ENCODE measurements at places on chromosomes 16 and 17. TPM values are rescaled to one million over a fixed set of nuclear protein-coding genes. Genes with fewer than 3 reads are reported as not detected.

The CCNF gene
- 60.8 TPM for total RNA-seq

DNA sequence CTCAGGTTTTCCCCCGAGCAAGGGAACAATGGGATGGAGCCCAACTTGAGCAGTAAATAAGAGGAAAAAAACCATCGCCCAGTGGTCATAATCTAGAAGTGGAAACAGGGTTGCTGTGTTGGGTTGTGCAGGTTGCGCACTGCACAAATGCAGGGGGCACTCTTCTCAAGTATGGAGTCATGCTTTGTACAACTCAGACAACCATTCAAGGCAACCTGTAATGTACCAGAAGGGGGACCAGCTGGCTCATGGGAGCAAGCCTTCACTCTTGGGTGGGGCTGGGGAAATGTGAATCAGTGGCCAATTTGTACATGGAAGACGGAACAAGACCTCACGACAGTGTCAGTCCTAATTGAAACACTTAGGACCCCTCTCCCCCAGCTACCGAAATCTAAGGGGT, 23.9 kb upstream of the LITAF start:
- DNase-seq = no peak

The UMOD gene
- not detected for total RNA-seq

The RHBDL3 gene
- total RNA-seq = 4.0 TPM

DNA sequence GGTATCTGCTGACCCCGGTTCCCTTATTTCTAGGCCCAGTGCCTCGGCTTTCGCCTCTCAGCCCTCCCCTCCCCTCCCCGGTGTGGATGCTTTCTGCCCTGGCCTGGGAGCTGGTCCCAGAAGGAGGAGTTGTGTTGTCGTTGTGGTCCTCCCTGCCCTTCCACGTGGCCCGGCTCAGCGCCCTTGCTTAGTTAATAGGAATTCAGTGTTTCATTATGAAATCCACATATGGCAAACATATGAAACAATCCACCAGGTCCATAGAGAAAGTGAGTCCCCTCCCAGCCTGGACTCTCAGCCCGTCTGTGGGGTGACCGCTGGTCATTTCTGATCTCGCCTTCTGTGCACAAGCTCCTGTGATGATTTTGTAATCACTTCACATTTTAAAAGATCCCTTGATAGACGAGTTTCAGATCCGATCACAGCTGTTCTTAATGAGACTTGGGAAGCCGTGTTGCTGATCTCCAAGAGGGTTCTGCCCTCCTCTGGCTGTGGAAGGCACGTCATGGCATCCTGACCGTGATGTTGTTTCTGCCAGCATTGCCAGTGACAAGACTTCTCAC, 112.1 kb downstream of the BANP start:
- peak; percentile 4 for DNase-seq

The INCA1 gene
- total RNA-seq = 0.74 TPM

GRCh38 chr17:7716901-7717755, at the start of gene DNAH2:
Gene DNAH2, plus strand, starts transcription at chr17:7717744. Its CDS starts 1,991 bp downstream, at chr17:7719735.
- peak; percentile 89 for DNase-seq

DNA sequence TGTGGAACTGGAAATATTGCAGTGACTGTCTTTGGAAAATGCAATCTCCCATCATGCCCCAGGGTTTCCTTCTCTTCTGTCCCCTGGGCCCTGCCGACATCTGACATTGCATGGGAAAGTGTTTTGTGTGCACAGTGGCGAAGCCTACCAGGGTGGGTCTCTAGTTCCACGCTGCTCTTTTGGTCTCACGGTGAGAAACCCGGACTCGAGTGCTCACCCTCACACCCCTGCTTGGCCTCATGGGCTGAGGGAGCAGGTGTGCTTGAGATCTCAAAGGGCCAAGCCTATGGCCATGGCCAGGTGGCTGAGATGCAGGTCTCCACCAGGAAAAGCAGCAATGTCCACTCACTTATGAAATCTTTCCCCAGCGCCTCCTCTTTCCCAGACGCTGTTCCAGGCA, 32.0 kb downstream of the SPNS3 start:
- DNase-seq = no peak

DNA sequence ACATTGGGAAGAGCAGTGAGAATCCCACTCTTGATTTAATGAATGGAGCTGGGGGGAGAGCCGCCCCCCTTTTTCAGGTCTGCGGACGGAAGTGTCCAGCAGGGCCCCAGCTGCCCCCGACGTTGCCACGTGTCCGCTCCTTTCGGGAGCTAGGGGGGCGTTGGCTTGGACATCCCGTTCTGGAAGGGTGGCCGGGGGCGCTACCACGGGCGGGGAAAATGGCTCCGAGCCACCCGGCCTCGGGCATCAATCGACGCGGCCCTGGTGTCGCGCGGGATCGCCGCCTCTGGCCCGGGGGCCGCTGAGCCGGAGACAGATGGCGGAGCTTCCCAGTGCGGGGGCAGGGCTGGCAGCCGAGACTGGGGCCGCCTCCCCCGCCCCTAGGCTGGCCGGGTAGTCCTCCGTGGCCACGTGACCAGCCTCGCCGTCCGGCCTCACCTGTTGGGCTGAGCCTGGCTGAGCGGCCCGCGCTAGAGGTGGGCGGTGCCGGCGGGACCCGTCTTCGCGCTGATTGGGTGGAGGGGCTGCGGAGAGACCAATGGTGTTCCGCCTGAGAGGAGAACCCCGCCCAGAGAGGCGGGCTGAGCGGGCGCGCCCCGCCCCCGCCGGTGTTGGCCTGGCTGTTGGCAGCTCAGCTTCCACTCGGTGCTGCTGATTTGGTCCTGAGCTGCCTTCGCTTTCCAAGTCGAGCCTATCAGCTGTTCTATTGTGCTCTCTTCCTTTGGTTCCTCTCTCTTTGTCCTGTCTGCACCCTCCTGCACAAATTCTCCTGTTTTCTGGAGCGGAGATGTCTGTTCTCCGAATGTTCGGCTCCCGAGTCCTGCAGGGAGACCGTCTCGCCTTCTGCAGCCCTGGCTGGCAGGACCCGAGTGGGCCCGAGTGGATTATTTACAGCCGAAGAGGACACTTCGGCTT, 8.3 kb downstream of the HS3ST3B1 start:
- DNase-seq = no peak

- no peak for DNase-seq
Observed at GRCh38 chr17:19003543-19004420, 782 bp downstream of the FAM83G start.

DNA sequence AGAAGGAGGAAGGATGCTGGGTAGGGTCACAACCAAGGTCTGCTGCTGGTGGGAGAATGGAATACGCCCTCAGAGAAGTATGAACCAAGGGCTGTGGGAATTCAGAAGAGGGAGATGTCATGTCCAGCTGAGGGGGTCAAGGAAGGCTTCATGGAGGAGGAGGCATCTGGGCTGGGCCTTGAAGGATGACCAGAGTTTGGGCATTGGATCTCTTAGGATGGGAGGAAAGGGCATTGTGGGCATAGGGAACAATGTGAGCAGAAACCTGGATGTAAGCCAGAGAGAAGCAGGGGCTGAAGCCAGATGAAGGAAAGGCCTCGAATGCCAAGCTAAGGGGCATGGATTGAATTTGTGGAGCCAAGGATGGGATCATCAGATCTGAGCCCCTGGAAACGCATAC, 49.2 kb upstream of the MAP3K14 start:
- no peak for DNase-seq
